ENCODE measurements at places on chromosomes 7 and 10. TPM values are rescaled to one million over a fixed set of nuclear protein-coding genes. Genes with fewer than 3 reads are reported as not detected.

DNA sequence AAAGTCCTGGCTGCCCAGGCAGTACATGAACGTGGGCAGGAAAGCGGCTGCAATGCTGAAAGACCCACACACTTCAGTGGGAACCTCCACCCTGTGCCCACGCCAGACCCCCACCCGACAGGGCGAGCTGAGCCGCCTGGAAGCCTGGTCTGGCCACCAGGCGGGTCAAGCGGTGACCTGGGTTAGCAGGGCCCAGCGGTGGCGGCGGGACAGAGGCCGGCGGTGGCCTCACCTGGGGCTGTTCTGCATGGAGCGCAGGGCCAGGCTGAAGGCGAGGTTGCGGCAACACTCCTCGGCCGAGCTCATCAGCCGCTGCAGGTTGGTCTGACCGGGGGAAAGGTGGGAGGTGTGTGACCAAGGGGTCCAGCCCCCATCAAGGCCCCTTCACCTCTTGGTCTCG lies 11.6 kb upstream of the MICALL2 start:
- DNase-seq, result no peak

GRCh38 chr7:97630116-97630515 lies 101.8 kb upstream of the TAC1 start:
- no peak for DNase-seq

DNA sequence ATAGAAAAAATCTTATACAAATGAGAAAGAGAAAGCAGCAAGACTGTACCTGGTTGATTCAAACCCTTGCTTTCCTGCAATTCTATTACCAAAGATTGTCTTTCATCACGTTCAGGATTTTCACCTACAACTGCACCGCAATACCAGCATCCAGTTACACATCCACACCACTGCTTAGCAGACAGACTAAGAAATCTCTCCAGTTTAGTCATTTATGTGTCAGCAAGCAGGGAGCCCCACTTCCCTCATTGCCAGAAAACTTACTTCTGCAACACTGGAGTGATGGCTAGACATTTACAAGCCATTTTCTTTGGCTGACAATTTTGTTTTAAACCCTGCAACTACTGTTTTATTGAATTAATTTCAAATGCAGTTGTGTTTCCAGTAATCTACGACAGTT lies 359.6 kb upstream of the MEOX2 start:
- DNase-seq, result no peak

- DNase-seq, result peak; percentile 64
Observed at GRCh38 chr7:73738220-73738611, 386 bp downstream of the ABHD11 start.

DNA sequence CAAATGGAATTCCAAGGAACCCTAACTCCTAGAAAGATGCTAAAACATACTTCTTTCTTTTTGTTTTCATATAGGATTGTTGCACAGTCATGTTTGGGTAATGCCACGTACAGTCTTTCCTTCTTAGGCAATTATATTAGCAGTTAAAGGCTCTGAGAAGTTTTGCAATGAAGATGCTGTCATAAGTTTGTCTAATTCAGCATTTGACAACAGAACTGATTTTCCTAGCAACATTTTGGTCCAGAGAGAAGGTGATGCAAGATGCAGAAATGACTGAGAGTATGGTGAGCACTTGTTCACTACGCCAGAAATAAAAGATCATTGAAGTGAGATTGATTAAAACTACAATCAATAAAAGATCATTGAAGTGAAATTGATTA lies 184.0 kb upstream of the PLXNA4 start:
- DNase-seq, result no peak

TRRAP gene
- 78.3 TPM for total RNA-seq

CREB5 gene
- 0.62 TPM for total RNA-seq

ECHDC3 gene
- total RNA-seq, result 1.3 TPM

GRCh38 chr10:6588845-6589244 lies 8.8 kb upstream of the PRKCQ start:
- DNase-seq, result no peak

Data from natural killer cell treated with Interleukin-12 subunit alpha and Interleukin-12 subunit beta and Interleukin-15 and Interleukin-18, amount 100 ng/mL, for 72 hours (primary cell).